BJ (cell line): ENCODE measurements at places on chromosomes 12 and 14. TPM values are rescaled to one million over a fixed set of nuclear protein-coding genes. Genes with fewer than 3 reads are reported as not detected.

DNA sequence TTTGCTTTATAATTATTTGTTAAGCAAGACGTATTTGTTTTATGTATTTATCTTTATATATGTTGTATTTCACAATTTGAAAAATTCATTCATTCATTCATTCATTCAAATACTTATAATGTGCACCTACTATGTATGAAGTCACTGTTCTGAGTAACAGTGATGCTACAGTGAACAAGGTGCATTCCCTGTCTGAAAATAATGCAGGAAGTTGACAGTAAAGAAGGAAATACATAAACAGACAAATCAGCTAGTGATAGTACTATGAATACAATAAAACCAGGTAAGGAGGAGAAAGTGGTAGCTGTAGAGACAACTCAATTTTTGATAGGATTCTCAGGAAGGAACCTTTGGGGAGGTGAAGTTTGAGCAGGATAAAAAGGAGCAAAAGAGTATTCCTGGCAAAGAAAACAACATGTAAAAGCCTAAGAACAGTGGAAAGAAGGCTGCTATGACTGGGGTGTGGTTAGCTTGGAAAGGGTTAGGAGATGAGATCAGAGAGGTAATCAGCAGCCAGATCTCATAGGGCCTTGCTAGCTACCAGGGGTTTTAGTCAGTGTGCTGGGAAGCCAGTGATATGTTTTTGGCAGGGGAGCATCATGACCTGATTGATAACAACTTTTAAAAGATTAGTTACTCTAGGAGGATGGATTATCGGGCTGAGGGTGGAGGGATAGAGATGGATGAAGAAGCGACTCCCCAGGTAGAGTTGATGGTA is 17.4 kb downstream of the BICDL1 start:
- DNase-seq = no peak

DNA sequence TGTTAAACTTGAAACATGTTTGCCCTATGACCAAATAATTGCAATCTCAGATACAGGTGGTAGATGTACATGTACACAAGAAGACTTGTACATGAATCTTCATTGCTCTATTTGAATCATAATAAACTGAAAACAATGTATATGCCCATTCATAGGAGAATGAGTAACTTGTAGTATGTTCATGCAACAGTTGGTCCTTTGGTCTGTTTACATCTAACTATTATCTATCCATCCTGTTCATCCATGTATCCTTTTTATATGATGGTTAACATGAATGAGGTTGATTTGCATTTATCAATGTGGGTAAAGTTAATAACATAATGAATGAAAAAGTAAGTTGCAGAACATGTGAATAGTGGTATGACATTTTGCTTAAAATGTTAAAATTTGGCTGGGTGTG is 37.1 kb downstream of the HSD17B6 start:
- DNase-seq = no peak

DNA sequence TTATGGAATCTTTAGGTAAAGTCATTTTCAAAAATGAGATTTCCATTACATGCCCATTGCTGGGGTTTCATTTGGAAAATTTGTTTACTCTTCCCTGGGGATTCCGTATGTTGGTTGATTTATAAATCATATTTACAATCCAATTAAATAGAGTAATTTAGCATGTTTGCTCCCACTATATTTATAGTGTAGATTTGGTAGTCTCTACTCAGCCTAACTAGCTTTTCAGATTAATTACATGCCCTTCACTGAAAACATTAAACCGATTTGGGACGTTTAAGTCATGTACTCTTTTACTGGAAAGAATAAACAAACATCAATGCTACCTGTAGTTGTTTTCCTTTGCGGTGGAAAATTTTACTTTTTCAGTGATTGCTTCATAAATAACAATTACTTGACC is 10.4 kb downstream of the PAX9 start:
- no peak for DNase-seq

The GRIN2B gene
- not detected in 2 replicates for polyA plus RNA-seq

DNA sequence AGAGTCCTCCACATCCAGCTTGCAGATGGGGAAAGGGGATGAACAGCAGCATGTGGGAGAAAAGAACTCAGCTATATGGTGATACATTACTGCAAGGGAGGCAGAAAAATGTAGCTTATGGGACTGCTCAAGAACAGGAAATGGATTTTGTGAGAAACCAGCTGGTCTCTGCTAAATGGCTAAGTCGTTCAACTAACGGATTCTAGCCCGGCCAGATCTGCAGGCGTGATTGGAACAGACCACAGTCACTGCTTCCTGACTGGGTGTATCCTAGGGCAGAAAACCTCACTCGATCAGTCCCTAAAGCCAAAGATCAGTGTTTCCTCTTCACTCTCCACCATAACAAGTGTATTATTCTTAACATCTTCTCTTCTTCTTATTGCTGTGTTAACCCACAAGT is 8.1 kb upstream of the PTGDR start:
- no peak for DNase-seq

DNA sequence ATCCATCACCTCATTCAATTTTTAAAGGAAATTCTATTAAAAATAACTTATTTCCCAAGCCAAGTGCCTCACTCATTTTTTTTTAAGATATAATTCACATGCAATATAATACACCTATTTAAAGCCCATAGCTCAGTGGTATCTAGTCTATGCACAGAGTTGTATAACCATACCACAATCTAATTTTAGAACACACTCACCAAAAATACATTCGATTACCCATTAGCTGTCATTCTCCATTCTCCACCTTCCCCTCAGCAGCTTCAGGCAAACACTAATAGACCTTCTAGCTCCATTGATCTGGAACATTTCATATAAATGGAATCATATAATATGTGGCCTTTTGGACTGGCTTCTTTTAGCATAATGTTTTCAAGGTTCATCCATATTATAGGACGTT is 49.5 kb downstream of the CLMN start:
- DNase-seq = no peak

DNA sequence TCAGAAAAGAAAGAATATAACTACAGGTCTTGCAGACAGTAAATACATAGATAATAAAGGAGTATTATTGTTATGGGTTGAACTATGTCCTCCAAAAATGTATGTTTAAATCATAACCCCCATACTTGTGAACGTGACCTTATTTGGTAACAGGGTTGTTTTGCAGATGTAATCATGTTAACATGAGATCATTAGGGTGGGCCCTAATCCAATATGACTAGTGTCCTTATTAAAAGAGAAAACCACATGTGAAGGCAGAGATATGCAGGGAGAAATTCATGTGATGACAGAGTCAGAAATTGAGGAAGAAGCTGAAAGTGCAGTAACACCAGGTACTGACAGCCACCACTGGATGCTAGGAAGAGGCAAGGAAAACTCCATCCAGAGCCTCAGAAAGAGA is 29.0 kb downstream of the MAGOHB start:
- no peak for DNase-seq

The DBX2 gene
- not detected in 2 replicates for polyA plus RNA-seq
